Eye (tissue), 1 donor: ENCODE measurements at places on chromosomes 6 and 20.

DNA sequence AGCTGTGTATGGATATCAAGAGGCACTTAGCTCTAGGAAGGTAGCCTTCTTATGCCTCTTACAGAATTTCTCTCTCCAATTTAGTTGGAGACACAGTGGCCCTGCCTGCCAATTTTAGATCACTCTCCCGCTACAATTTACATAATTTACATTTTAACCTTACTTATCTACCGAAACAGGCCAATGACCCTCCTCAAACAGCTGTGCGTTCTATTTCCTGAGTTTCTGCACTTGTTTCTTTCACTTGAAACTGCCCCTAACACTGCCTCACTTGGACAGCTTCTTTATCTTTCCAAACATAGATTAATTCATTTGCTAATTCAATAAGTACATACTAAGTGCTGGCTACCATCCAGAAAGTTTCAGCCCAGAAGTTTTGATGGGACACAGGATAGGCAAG is 52.9 kb upstream of the HDDC2 start:
- no peak for DNase-seq

DNA sequence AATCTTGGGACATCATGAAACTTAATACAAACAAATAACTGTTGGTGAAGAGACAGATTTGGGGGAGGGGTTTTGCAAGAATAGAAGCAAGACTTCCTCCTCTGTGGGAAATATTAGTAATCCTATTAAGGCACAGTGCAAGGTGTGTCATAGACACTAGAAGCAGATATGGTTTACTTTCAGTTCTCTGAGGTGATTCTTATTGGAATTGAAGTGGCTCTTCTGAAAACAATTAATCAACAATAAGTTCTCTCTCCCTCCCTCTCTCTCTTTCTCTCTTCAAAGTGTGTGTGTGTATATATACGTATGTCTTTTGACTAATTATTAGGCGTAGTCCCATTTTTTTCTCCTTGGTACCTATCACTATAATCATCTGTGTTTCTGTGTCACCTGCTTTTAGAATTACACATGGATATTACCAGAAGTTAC is 99.8 kb downstream of the HIVEP2 start:
- no peak for DNase-seq

- no peak for DNase-seq
These were observed 618 bp downstream of the RTN4IP1 start for GRCh38 chr6:106628658-106629102.

GRCh38 chr6:30326526-30327231 is at the start of gene TRIM39:
Gene TRIM39 (plus strand): TSS chr6:30326927. CDS start chr6:30329318, 2,391 bp downstream.
- peak; percentile 95 for DNase-seq

DNA sequence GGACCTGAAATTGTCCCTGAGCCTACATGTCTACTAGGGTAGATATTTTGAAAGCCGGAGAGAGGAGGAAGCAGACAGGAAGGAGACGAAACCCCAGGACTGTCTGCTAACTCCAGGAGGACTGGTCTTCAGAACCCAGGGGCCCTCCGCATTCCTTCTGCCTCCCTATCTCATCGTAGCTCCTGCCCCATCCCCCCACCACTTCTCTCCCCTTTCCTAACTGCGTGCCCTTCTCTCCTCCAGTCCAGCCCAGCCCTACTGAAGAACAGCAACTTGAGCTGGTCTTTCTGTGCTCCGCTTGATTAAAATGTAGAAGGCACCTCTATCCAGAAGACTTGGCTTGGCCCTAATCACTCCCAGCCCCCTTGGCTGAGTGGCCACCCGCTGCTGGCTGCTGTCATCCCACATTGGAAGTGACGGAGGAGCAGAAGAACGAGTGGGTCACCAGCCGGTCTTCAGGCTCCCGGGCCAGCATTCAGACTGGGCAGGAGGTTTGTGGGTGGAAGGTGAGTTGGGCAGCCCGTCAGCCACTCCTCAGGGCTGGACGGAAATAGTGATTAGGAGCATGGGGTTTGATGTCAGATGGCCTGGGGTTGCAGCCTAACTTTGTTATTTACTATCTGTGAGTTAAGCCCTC is 28.8 kb upstream of the ANGPT4 start:
- DNase-seq: no peak

DNA sequence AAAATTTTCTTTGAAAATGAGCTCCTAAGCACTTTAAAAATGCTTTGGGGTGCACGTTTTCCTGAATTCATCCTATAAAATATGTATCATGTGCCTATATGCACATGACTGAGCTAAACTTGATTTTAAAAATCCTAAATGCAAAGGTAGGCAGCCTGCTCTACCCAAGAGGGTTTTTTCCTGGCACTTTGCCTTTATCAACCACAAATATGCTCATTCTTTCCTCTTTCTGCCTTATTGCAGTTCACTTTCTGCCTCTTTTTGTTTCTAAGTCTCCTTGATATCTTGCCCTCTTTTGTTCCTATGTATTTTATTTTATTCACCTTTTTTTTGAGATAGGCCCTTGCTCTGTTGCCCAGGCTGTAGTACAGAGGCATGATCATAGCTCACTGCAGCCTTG is 229.3 kb downstream of the GRM1 start:
- DNase-seq: no peak

GRCh38 chr20:57399587-57400155 is 8.5 kb downstream of the RBM38 start:
- no peak for DNase-seq

GRCh38 chr20:22974354-22974753 is 60.8 kb upstream of the SSTR4 start:
- DNase-seq: no peak

DNA sequence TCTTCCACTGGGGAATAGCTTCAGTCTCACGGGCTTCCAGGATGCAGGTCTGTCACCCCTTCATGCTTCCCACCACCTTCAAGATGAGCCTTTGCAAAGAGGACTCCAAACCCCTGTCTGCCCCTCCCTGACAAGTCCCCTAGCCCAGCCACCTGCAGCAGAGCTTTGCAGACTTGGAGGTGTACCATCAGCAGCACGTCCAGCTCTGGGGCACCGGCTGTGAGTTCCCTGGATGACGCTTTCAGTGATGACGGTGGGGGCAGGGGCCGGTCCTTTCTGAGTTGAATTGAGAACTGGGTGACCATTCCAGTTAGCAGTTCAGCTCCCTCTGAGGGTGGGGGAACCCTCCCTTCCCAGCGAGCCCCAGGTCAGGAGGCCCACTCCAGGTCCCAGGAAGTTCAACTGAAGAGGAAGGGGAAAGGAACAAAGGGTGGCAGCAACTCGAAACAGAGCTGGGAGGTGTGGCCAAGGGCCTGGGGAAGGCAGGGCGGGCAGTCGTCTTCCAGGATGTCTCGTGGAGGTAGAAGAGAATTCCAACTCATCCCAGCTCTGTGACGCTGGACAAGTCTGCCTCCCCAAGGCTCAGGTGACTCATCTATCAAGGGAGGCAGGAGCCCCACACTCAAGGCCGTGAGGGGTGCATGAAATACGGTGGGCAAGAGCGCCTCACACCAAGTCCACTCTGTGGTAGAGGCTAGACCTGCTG is 86.0 kb downstream of the PTPN1 start:
- peak; percentile 15 for DNase-seq

DNA sequence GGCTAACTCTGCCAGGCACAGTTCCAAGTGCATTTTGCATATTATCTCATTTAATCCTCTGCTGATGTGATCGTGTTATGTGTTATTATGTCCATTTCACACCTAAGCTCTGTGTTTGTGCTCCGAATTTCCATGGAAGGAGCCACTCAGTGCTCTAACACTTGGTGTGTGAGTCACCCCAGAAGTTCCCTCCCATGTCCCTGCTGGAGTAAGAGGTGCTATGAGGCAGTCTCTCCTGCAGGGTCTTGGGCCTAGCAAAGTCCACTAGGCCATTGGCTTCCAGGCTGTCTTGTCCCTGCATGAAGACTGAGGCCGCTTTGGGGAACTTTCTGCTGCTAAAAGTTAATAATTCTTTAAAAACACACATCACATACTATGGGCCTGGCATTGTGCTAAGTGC is 405.9 kb upstream of the SULF2 start:
- no peak for DNase-seq

DNA sequence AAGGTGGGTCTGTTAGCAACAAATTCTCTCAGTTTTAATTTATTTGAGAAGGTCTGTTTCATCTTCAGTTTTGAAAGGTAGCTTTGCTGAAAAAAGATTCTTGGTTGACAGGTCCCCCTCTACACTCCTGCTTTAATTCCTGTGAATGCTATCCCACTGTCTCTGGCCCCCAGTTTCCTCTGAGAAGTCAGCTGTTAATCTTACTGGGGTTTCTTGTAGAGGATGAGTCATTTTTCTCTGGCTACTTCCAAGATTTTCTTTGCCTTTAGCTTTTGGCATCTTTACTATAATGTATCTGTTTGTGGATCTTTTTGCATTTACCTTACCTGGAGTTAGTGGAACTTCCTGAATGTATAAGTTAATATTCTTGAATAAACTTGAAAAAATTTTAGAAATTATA is 122.7 kb downstream of the MMS22L start:
- DNase-seq: no peak

- no peak for DNase-seq
These were observed 91.8 kb downstream of the TMEM200A start for GRCh38 chr6:130457605-130458004.

GRCh38 chr6:32370505-32370904 is 1.2 kb downstream of the TSBP1 start:
- DNase-seq: no peak

DNA sequence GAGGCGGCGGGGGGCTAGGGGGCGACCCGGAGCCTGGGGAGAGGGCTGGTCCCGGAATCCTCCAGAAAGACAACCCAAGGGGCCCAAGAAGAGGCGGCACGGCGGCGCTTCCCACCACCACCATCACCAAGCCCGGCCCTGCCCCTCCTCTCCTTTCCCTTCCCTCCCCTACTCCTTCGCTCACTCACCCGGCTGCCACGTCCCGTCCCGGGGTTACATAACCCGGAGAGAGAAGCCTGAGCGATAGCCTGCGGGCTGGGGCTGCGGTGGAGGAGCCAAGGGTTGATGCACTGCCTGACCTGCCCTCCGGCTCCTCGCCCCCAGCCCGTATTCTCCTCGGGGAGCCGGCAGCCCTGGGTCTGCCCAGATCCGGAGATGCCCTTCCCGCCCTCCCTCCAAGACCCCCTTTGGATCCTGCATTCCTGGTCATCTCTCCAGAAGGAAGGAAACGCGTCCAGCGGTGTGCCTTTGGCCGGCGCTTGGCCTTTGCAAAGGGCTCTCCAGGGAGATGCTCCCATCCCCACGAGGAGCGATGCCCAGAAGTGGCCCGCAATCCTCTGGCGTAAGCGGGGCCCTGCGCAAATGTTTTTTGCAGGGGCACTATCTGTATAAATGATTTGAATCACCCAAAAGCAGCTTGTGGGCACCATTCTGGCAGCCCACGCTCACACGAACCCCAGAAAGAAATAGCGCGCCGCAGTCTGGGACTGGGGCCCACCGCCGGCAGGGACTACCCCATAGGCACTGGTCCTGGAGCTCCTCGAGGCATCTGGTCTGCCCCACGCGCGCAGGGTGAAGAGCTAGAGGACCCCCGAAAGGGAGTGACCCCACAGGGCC is 4.6 kb upstream of the CPXM1 start:
- peak; percentile 30 for DNase-seq

DNA sequence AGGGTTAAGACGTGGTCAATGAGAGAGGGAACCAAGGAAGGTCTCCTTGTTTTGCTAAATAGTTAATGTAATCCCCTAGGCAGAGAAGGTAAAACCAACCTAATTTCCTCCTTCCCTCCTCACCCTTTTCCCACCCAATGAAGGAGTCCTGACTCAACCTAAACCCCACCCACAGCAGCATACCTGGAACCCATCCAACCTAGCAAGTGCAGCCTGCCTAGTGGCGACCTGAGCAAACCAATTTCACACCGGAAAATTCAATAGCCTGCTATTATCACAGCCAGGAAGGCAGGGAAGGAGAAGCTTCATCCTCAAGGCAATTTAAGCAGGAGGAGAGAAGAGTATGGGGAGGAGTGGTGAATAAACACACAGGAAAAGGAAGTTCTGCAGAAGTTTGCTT is 46.9 kb downstream of the OSTM1 start:
- DNase-seq: no peak

- peak; percentile 41 for DNase-seq
These were observed 21.2 kb upstream of the VSTM2L start for GRCh38 chr20:37881601-37882343.

DNA sequence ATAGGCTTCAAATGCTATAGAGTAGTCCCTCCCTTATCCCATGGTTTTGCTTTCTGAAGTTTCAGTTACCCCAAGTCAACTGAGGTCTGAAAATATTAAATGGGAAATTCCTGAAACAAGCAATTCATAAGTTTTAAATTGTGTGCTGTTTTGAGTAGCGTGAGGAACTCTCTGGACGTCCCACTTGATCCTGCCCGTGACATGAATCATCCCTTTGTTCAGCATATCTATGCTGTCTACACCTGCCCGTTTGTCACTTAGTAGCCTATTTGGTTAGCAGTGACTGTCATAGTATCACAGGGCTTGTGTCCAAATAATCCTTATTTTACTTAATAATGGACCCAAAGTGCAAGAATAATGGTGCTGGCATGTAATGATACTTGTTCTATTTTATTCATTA is 5.0 kb downstream of the PCMT1 start:
- no peak for DNase-seq

GRCh38 chr20:51423810-51424209 is 118.7 kb downstream of the NFATC2 start:
- no peak for DNase-seq

DNA sequence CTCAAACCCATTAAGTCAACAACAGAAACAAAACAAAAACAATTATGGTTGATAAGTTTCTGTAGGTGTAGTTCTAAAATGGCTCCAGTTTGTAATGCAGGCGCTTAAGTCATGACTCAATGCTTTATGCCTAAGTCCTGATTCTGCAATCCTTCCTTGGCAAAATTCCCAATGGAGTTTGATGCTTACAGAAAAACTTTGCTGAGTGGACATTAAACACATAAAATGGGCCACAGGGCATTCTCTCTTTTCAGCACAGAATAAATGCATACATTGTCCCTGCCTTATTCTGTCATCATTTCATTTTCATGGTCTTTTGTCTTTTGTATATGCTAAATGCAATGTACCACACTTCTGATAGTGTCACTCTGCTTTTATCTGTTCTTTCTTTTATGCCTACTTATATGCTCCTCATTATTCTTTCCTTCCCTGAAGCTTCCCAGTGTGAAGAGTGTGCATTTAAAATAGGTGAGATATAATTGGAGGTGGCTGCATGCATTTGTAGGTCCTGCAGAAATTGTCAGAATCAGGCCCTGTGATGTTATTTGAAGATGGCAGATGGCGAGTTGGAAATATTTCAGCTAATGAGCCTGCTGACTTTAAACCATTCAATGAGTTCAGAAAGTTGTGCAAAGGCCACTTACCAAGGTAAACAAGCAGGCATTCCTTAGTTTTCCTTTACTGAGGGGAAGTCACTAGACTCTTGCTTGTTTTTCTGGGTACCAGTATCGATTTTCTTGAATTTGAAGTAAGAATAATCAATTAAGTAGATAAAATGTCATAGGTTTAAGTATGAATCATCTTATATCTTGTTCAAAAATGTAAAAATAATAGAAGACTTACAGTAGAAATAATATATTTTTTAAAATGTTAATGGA is 313.1 kb downstream of the TRDN start:
- peak; percentile 38 for DNase-seq
